ENCODE measurements at places on chromosomes 12 and 14. TPM values are rescaled to one million over a fixed set of nuclear protein-coding genes. Genes with fewer than 3 reads are reported as not detected.

DNA sequence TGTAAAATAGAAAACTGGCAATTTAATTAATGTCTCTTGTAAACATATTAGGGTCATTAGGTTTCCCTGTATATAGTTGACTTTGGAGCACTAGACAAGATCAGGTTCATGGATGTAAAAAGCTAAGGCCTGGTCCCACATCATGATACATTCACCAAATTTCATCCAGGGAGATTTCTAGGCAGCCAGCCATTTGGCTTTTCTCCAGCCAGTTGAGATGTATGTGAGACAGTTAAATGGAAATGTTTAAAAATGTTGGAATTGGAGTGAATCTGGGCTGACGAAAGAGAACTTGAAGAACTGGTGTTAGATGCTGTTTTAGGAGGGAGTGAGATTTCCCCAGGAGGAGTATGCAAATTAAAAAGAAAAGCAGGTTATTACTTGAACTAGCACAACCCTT is 41.8 kb upstream of the CLEC14A start:
- no peak overlapping the region for H3K27ac ChIP-seq
- DNase-seq, result no peak
- no peaks in the 10 kb centered on the region for H3K27me3 ChIP-seq
- no peak overlapping the region for H3K4me3 ChIP-seq
- no peaks in the 10 kb centered on the region for H3K36me3 ChIP-seq

- no peak overlapping the region for H3K4me3 ChIP-seq
- no peak for DNase-seq
- H3K4me1 ChIP-seq, result no peaks in the 10 kb centered on the region
- peaks cover 8% of the 10 kb centered on the region for H3K27me3 ChIP-seq
Measured at GRCh38 chr12:2443776-2444175, 351.0 kb upstream of the FKBP4 start.

Gene C12orf54
- total RNA-seq, result not detected

DNA sequence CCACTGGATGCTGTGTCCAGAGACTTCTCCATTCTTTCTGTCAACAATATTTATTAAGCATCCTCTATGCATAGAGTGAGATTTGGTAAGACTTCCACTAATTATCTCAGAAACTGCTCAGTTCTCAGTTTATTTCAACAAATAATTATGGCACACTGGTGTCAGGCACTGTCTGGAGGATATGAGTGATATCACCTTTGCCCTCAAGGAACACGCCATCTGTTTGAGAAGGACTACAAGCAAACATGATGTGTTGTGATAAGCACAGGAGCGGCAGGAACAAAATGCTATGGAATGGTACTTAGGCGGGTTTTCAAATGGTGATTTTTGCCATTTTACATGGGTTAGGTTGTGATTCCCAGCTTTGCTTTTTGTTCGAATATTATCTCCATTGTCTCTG is 229.2 kb downstream of the DPF3 start:
- H3K4me1 ChIP-seq, result peaks cover 7% of the 10 kb centered on the region
- peaks cover 3% of the 10 kb centered on the region for H3K27me3 ChIP-seq
- H3K27ac ChIP-seq, result no peak overlapping the region
- H3K36me3 ChIP-seq, result peaks cover 23% of the 10 kb centered on the region

DNA sequence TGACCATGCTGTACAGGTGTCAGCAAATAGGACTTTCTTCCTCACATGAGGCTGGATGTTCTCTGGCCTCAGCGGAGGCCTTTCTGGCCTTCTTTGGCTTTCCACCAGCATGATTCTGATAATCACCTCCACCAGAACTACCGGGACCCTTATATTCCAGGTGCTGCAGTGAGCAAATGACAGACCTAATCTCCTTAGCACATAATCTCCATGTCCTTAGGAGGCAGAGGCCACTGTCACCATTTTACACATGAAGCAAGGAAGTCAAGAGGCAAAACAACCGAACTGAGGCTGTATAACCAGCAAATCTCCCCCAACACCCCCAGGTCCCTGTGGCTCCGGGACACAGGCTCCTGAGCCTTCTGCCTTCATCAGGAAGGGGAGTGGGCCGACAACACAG is 91.2 kb downstream of the ITPK1 start:
- peaks cover 33% of the 10 kb centered on the region for H3K4me1 ChIP-seq
- H3K27ac ChIP-seq, result no peak overlapping the region
- DNase-seq, result no peak
- H3K4me3 ChIP-seq, result no peak overlapping the region
- peaks cover 16% of the 10 kb centered on the region for H3K36me3 ChIP-seq

Gene SYCP3
- 0.94 TPM for total RNA-seq

DNA sequence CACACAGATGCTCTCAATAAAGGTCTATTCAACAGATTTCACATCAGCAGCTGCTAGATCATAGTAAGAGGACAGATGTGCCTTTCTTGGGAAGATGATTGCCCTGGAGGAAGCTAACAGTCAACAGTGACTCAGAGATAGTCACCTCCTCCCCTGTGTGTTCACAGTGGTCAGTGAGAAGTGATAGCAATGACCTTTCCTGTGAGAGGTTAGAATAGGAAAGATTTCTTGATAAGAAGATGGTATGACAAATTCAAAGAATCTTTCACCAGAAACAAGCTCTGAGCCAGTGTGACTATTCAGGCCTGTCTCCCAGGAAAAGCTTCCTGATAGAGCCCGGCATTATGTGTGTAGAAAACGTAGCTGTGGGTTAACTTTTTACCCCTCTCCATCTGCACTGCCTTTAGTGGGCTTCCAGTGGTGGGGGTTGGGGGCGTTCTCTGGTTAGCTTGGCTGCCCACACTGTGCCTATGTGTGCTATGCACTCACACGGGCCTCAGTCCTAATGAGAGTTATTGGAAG is 66.4 kb upstream of the ARHGAP5 start:
- no peak overlapping the region for H3K27ac ChIP-seq
- peaks cover 9% of the 10 kb centered on the region for H3K27me3 ChIP-seq
- H3K36me3 ChIP-seq, result no peaks in the 10 kb centered on the region

- no peak overlapping the region for H3K4me3 ChIP-seq
- no peaks in the 10 kb centered on the region for H3K27me3 ChIP-seq
- no peaks in the 10 kb centered on the region for H3K36me3 ChIP-seq
- no peak for DNase-seq
Measured at GRCh38 chr12:79217306-79217705, 352.7 kb downstream of the SYT1 start.

Gene FBXW8
- 12.0 TPM for total RNA-seq

Measured in activated naive CD8-positive, alpha-beta T cell treated with anti-CD3 and anti-CD28 coated beads, Interleukin-2, amount 10 ng/mL, durations not matched to agents 7 days and 5 days (primary cell).